Small intestine (tissue), 16 donors: ENCODE measurements at places on chromosomes 2 and 18. TPM values are rescaled to one million over a fixed set of nuclear protein-coding genes. Genes with fewer than 3 reads are reported as not detected.

- no peak for DNase-seq
These were observed 51.7 kb downstream of the MFSD6 start for GRCh38 chr2:190459881-190460280.

DNA sequence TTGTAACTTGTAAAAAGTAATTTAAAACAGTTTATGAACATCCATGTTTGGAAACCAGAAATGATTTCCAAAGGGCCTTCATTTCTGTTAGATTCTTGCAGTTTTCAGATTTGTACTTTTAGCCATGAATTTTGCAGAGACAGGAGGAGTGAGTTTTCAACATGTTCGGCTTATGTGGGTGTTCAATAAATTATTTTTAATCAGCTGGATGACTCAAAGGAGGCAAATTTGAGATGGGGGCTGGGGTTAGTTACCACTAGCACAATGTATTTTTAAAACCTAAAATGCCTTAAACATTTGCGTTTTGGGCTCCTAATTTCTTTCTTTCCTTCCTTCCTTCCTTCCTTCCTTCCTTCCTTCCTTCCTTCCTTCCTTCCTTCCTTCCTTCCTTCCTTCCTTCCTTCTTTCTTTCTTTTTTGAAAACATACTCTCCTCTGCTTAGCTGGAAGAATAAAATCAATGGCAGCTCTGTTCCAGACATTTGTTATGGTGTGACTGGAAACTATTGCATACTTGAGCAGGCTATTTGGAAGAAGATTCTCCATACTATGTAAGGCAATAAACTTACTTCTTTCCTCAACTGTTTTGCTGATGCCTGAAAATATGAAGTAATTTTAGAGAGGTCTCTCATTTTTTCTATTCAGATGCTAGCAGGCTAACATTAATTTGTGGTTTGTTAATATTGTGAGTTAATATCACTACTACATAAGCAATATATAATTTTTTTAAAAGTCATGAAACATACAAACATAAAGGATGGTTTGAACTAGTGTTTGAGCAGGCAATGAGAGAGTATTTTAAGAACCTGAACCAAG is 394.4 kb downstream of the NYAP2 start:
- no peak for DNase-seq

- no peak for DNase-seq
These were observed 700.8 kb downstream of the RNF144A start for GRCh38 chr2:7618031-7618430.

DNA sequence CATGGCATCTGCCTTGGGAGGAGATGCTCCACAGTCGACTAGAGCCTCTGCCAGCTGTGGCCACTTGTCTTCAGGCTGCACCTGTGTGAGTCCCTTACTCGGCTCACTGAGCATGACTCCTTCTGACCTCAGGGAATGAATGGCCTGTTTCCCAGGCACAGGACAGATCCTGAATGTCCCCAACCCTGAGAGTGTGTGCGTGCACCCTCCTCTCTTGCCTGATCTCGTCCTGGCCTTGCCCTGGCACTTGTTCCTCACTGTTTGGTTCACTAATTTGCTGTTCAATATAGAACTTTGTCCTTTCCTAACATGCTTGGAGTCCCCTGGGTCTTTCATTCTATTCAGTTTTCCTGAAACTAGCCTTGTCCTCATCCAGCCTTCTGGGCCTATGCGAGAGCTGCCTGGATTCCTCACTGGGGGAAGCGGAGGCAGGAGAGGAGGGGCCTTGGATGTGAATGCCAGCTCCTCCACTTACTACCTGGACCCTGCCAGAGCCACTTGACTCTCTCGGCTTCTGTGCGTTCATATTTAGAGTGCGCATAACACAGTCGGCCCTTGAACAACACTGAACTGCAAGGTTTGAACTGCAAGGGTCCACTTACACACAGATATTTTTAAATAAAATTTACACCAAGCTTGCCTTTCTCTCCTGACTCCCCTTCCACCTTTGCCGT is 184.8 kb downstream of the ACKR3 start:
- no peak for DNase-seq

GRCh38 chr2:176149481-176149938 is 1.8 kb upstream of the HOXD4 start:
- no peak for DNase-seq

The STON1 gene
- 4.7 TPM for polyA plus RNA-seq
